ENCODE measurements at places on chromosomes 11 and 22. TPM values are rescaled to one million over a fixed set of nuclear protein-coding genes. Genes with fewer than 3 reads are reported as not detected.

The OR2AG2 gene
- not detected for total RNA-seq

The SLC7A4 gene
- 0.13 TPM for total RNA-seq

The KRTAP5-2 gene
- not detected for total RNA-seq

The EXT2 gene
- 23.6 TPM for total RNA-seq

The DEFB131B gene
- total RNA-seq, result not detected

DNA sequence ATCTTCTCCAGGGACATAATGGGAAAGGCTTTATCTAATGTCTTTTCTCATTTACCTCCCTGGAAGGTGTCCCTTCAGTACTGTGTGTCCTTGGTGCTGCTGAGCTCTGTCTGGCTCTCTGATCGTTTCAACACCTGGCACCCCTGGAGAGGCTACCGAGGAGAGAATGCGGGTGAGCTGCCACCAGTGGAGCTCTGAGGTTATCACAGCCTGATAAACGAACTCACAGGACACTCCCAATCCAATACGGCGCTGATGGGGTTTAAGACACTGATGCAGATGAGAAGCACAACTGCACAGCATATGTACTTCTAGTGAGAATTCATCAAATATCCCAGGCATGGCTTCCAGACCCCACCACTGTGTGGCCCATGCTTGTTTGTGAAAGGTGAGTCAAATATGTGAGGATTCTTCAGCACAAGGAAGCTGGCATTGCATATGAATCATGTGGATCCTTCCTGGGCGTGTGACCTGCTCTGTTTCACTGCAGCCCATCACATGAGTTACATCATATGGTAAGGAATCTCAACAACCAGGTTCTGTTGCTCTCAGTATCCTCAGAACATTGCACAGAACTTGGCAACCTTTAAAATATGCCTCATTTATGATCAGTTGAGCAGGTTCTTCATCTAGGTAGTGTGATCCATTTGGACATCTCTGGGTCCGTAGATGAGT lies 34.8 kb upstream of the VWA5A start:
- no peak for DNase-seq

- DNase-seq, result no peak
These were observed 48.3 kb downstream of the ARHGEF12 start for GRCh38 chr11:120384476-120384875.

DNA sequence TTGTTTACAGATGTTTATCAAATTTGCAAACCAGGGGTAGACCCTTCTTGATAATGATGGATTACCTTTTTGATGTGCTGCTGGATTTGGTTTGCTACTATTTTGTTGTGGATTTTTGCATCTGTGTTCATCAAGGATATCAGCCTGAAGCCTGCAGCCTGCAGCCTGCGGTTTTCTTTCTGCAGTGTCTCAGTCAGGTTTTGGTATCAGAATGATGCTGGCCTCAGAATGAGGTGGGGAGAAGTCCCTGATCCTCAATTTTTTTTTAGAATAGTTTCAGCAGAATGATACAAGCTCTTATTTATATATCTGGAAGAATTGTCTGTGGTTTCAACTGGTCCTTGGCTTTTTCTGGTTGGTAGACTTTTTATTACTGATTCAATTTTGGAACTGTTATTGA lies 19.7 kb upstream of the RAB38 start:
- no peak for DNase-seq

DNA sequence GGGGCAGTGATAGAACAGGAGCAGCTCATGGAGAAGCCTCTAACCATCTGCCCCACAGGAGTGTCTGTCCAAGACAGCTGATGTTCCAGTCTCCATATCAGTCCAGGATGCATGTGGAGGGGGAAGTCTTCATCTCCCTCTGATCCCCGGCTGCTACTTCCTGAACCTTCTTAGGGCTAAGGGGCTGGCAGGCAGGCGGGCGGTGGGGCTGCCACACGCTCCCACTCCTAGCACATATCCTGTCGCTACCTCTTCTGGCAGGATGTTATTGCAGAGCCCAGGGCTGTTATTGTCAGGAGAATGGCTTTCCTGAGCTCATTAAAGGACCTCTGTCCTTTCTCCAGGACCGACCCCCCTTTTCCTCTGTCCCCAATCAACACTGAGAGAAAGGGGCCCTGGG lies 25.4 kb downstream of the LRRC55 start:
- no peak for DNase-seq

GRCh38 chr11:119847853-119848252 lies 118.9 kb upstream of the NECTIN1 start:
- no peak for DNase-seq

GRCh38 chr11:134503100-134503499 lies 91.1 kb upstream of the B3GAT1 start:
- DNase-seq, result no peak

- DNase-seq, result no peak
These were observed 576 bp downstream of the TMEM258 start for GRCh38 chr11:61791737-61792309.

DNA sequence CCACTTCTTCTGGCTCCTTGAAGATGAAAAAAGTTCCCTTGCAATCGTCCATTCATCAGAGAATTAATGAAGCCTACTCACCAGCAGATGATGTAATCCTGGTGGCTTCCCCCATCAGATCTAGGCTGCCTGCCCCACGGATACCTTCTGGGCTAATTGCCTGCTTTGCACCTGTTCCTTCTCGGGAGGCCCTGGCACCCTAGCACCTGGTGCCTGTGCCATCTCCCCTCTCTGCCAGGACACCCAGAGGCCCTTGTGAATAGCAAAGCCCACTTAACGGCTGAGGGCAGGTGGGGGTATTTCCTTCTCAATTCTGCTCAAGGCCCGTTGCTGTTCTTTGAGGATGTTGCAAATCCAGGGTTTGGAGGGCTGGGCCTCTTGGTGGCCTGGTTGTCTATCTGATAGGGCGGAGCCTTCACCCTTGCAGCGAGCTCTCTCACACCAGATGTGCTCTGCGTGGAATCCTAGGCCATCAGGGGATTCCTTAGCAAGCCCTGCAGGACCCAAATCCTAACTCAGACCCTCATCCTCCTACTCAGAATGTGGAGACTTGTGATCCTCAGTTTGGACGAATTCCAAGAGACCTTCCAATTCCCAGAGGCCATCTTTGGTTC lies at the start of gene LMO2:
LMO2 (minus strand) TSS at position 363 of the 614 bp plus-strand sequence. CDS start 22,360 bp downstream, outside the sequence.
- DNase-seq, result no peak

GRCh38 chr22:40216041-40216756 lies 38.5 kb downstream of the TNRC6B start:
- peak; percentile 35 for DNase-seq

DNA sequence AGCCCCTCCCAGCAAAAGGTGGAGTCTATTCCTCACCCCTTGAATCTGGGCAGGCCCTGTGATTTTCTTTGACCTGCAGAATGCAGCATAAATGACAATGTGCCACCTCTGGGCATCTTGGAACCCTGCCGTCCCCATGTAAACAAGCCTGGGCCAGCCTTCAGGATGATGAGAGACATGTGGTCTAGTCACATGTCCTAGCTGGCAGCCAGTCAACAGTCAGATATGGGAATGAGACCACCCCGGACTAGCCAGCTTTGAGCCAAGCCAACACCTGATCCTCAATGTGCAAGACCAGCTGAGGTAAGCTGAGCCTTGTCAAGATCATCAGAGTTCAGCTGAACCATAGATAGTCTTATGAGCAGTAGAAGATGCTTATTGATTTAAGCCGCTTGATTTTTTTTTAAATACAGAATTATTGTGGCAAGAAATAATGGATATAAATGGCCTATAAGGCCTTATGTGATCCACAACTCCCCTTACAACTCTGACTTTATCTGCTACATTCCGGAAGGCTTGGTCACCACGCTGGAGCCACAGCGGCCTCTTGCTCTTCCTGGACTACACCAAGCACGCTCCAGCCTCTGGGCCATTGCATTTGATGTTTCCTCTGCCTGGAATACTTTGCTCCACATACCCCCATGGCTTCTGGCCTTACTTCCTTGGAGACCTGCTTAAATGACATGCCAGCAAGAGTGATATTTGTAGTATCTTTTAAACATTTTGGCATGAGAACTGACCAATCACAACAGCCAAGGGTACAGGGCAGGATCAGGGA lies 225.9 kb upstream of the SESN3 start:
- no peak for DNase-seq

DNA sequence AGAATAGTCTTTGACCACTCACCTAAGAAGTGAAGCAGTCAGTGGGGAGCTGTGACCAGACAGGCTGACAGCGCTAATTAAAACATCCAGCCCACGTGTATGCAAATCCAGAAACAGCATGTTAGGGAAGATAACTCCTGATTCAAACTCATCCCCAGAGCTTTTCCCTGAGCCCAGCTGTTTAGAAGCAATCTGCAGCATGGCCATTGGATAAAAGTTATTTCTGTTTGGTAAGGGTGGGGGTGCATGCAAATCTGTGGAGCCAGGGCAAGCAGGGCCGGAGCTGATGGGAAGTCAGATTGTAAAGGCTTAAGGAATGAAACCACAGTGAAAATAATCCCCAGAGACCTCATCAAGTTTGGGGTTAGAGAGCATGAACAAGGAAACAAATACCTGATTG lies 247.9 kb upstream of the KIRREL3 start:
- no peak for DNase-seq

DNA sequence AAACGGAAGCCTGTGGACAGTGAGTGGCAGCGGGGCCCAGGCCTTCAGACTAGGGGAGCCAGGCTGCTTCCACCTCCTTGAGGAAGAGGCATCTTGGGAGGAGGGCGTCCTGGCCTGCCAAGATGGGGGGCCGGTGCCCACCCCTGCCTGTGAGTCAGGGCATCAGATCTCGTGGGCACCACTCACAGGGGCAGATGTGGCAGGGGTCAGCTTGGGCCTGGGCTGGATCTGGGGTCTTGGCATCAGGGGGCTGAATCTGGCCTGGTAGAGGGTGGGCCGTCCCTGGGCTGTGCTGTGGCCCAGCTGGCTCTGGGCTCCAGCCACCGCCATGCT lies 24.1 kb upstream of the TH start:
- no peak for DNase-seq

GRCh38 chr22:32097018-32097417 lies 54.0 kb downstream of the SLC5A1 start:
- DNase-seq, result no peak

GRCh38 chr11:79054636-79055035 lies 386.2 kb downstream of the TENM4 start:
- no peak for DNase-seq

DNA sequence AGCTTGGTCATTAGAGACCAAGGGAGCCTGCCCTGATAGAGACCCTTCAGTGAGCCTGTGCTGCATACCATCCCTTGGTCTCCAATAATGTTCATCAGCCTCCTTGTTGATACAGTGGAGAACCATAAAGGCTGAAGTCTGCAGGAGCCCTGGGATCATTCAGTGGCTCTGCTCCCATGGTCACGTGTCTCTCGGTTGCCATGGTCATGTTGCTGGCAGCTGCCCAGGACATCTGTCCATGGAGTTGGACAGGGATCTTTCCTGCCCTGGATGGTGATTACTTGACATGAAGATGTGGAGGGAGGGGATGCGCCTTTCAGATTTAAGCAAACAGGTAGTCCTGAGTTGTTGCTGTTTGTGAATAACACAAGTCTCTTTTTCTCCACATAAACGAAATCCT lies 38.2 kb downstream of the CYB5R2 start:
- no peak for DNase-seq

DNA sequence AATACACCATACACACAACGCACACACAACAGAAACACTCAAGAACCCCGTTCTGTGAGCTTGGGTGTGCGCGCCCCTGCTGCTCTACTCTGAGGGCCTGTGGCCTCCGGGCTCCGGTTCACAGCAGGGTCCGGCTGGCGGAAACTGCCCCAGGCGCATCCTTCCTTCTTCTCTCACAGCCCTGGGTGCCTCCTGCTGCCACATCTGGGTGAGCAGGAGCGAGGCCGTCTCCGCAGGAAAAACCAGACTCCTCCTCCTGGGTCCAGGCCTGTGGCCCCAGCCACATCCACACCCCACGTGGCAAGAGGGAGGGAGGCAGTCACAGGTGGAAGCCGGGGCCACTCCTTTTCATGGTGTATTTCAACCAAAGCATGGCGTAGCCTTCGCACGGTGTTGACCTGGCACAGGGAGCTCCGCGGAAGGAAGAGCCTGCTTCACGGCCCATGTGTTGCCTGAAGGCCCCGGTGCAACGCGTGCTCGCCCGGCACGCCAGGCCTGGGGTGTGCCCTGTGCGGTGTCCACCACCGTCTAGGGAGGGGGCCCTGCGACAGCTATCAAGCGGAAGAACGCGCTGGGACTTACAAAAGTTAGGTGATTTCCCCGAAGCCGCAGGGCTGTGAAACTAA lies 1502.7 kb downstream of the TBC1D22A start:
- DNase-seq, result no peak

GRCh38 chr11:77079666-77080065 lies 12.9 kb downstream of the CAPN5 start:
- no peak for DNase-seq

GRCh38 chr11:114399490-114400215 lies 658 bp downstream of the C11orf71 start:
- DNase-seq, result no peak

DNA sequence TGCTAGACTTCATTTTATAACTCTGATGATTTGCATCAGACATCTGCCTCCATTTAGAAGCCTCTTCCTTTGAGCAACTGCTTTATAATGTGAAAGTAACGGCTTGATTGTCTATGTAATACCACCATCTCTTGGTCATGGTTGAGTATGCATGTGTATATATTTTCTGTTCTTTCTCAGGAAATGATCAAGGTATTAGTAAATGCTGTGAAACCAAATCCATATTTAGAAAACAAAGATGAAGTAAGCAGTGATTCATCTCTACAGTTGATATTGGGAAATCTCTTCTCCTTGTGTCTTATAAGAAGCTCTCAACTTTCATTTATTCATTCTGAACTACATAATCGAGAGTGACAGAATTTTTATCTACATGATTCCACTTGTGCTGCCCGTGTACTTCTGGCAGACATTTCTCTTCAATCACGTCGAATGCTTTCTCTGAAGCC lies 104.6 kb upstream of the ANO3 start:
- DNase-seq, result no peak
